Non-pigmented ciliary epithelial cell (primary cell): ENCODE measurements at places on chromosomes 11 and 22.

GRCh38 chr11:46916286-46917108, 1.9 kb downstream of the LRP4 start:
- DNase-seq = no peak

DNA sequence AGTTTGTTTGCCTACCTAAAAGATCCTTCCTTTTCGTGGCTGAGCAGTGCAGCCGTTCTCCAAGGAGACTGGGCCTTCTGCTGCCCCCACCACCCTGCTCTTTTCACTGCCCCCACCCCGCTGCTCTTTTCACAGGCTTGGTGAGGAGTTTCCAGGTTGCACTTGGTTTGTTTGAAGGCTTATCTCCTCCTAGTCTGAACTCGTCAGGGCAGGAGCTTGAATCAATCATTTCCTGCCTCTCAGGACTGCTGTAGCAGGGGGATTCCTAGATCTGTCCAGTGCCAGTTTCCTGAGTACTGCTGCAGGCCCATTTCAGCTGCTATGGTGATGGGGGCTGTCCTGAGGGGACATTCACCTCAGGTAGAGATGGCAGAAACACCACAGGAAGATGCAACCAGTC, 10.0 kb downstream of the MED15 start:
- no peak for DNase-seq

DNA sequence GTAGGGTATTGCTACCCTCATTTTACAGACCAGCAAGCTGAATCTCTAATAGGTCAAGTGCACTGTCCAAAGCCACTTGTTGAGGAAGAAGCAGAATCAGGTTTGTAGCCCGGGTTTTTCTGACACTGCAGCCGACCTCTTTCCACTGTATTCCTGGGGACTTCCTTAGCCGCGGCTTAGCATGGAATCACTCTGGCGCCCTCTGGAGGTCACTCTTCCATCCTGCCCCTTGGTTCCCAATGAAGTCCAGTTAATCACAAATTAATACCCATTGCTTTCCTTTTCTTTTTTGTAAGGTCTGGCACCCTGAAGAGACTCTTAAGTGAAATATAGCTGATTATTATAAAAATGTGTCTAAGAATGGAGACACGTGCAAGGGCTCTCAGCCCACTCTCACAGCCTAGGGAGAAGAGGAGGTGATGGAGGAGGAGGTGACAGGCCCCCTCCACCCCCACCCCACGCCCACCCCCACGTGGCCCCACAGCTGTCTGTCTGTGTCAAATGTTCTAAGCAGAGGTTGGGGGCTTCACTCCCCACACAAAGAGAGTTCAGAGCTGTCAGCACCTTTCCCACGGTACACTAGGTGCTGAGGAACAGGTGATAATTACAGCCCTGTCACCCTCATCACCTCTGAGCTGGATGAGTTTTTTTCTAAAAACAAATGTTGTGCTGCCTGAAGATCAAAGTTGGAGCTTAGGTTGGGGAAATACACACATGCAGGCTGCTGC, 57.7 kb upstream of the DRD2 start:
- DNase-seq = peak; percentile 27

DNA sequence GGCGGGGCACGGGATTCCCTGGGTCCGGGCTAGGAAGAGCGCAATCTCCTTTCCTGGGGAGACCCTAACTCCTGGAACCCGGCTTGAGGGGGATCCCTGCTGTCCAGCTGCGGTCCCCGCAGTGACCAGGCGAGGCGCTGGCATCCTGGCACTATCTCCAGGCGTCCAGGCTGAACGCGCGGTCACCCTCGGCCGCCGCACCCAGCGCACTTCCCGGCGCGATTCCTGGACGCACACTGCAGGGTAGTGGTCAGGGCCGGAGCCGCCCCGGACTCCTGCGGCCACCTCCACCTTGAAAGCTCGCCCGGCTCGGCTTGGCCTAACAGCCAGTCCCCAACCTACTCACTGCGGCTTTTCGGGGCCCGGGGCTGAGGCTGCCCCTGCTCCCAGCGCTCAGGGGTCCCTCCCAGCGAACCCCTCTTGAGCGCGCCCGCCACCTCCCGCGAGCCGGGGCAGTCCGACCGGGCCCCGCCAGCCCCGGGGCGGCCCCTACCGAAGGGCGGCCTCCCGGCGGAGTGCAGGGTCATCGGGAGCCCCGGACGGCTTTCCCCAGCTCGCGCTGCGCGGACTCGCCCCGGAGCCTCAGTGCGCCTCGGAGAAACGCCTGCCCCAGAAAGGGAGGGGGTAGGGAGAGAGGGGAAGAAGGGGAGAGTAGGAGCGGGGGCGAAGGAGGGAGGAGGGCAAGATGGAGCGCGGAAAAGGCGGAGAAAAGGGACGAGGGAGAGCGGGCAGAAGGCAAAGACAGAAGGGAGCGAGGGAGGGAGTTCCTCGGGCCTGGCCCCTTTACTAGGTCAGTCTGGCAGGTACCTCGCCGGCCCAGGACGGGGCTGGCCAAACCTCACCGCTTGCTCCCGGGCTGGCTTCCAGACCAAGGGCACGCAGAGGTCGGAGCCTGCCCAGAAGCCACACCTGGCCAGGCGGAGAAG, 1.0 kb downstream of the POU2AF3 start:
- no peak for DNase-seq

DNA sequence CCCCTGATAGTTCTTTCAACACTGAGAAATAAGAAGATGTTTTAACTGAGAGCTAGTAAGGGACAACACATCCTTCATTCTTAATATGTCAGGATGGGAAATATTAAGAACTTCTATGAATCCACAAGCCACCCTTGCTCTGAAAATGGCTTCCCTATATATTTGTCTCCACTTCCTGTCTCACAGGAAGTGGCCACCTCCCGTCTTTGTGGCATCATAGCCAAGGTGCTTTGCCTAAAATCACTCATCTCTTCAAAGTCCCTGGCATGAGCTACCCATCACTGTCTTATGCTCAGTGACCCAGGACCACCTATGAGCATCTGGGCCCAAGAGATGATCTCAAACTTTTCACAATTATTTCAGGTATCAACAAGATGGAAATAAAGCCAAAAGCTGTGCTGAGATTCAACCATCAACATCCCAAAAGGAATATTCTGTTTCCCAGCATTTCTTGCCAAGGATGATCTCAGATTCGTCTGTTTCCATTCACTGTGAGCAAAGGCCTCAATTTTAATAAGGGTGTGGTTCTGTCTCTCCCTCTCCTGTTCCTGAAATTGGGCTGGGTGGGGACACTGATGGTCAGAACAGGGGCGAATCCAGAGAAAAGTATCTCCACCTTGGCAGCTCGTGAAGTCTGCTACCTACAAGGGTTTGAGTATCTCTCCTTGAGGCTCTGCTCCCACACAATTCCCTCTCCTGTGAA, 493.9 kb downstream of the MN1 start:
- DNase-seq = no peak
